Prostate gland (tissue), 2 donors: ENCODE measurements at places on chromosomes 2 and 18. TPM values are rescaled to one million over a fixed set of nuclear protein-coding genes. Genes with fewer than 3 reads are reported as not detected.

GRCh38 chr2:179106676-179107428, 56.9 kb upstream of the CCDC141 start:
- H3K27ac ChIP-seq, result no peak overlapping the region
- H3K4me3 ChIP-seq, result no peak overlapping the region
- no peaks in the 10 kb centered on the region for H3K4me1 ChIP-seq
- no peaks in the 10 kb centered on the region for H3K27me3 ChIP-seq

DNA sequence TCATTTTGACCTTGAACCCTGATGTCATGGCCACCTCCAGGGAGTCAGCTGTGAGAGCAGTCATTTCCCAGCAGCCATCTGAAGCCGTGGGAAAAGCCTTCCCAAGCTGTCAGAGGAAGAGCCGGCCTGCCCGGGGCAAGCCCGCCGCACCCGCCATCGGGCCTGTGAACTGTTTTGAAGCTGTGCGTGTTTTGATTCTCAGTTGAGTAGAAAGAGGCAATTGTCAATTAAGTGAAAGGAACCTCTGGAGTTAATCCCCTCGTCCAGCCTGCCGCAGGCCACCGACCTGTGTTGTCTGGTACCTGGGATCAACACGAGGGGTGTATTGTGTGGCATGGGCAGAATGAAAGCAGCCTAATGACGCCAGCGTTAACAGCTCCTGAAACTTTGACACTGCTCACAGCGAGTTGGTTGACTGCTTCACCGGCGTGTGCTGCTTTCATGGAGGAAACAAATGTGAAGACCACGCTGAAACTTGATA, 318.4 kb downstream of the AGAP1 start:
- no peak for DNase-seq
- H3K27me3 ChIP-seq, result no peaks in the 10 kb centered on the region
- H3K4me3 ChIP-seq, result no peak overlapping the region
- H3K27ac ChIP-seq, result no peak overlapping the region
- H3K36me3 ChIP-seq, result no peaks in the 10 kb centered on the region
- no peaks in the 10 kb centered on the region for H3K4me1 ChIP-seq

DNA sequence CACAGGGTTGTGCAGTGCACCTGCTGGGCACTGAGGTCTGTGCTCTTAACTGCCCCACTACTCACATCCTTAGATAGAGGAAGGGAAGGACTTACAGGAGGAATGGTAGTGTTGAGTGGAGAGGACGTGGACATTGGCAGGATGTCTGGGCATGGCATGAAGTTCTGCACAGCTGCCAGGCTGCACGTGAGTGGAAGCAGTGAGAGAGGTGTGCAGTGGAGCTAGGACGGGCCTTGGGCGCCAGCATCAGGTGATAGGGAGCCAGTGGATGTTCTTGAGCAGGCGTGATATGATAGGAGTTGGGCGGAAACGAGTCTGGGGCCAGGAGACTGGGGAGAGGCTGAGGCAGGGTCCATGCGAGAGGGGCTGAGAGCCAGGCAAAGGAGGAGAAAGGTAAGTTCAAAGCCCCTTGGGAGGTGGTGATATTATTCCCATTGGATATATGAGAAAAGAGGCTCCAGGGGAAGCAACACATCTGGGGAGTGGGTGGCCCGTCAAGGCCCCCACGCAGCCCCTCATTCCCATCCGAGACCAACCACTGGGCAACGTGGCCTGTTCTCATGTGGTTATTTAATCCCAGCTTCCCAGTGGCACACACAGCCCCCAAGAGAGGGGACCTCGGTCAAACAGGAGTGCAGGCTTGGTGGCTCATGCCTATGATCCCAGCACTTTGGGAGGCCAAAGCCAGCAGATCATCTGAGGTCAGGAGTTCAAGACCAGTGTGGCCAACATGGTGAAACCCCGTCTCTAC, 45.7 kb upstream of the SNED1 start:
- H3K27ac ChIP-seq, result no peak overlapping the region
- no peak for DNase-seq
- H3K4me1 ChIP-seq, result no peaks in the 10 kb centered on the region
- H3K4me3 ChIP-seq, result no peak overlapping the region

DNA sequence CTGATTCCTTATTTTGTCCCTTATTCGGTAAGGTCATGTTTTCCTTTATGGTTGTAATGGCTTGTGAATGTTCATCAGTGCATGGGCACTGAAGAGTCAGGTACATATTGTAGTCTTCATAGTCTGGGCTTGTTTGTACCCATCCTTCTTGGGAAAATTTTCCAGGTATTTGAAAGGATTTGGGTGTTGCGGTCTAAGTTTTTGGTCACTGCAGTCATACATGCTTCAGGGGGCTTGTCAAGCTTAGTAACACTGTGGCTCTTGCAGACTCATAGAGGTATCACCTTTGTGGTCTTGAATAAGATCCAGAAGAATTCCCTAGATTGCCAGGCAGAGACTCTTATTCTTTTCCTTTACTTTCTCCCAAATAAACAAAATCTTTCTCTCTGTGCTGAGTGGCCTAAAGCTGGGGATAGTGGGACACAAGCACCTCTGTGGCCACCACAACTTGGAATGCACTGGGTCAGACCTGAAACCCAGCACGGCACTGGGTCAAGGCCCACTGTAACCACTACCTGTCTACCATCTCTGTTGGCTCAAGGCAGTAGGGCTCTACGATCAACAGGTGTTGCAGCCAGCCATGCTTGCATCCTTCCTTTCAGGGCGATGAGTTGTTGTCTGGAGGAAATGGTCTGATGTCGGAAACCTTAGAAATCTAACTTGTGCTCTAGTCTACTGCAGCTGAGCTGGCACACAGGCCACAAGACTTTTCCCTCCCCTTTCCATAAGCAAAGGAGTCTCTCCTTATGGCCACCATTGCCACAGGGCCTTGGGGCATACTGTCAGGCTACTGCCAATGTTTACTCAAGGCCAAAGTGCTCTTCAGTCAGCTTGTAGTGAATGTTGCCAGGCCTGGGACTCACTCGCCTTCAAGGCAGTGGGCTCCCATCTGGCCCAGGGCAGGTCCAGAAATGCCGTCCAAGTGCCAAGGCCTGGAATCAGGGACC, 21.5 kb downstream of the IL1RN start:
- H3K27me3 ChIP-seq, result no peaks in the 10 kb centered on the region
- H3K36me3 ChIP-seq, result no peaks in the 10 kb centered on the region
- no peaks in the 10 kb centered on the region for H3K4me1 ChIP-seq
- H3K4me3 ChIP-seq, result no peak overlapping the region

DNA sequence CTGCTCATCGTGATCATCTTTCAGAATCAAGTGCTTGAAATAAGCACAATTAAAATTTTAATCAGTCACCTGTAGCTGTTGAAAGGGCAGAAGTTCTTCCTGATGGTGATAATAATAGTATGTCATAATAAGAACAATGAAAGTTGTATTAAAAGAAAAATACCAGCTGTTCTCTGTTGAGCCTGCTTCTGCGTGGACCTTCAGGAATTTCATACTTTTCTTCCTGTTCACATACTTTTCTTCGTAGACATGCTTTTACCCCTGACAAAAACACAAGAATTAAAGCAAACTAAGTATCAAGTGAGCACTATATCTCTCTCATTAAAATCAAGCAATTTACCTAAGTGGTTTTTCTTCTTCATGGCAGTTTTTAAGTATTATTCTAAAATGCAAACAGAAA, 79.2 kb downstream of the BARD1 start:
- no peaks in the 10 kb centered on the region for H3K36me3 ChIP-seq
- H3K27ac ChIP-seq, result no peak overlapping the region
- no peaks in the 10 kb centered on the region for H3K27me3 ChIP-seq
- DNase-seq, result no peak

The DYNAP gene
- total RNA-seq, result not detected

DNA sequence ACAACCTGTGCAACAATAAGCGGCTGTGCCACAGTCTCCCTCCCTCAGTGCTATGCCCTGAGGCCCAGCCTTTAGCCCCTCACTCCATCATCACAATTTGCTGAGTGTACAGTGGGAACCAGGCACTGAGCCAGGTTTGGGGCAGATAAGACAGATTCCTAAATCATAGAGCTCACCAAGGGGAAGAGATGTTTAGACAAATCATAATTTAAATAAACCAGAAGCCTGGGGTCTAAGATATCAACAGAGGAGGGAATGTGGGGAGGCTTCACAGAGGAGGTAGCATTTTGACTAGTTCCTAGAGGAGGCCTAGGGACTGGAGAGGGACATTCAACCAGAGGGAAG, 139.3 kb upstream of the EPAS1 start:
- no peak overlapping the region for H3K27ac ChIP-seq
- no peak for DNase-seq
- no peaks in the 10 kb centered on the region for H3K4me1 ChIP-seq
- no peaks in the 10 kb centered on the region for H3K27me3 ChIP-seq
- H3K36me3 ChIP-seq, result no peaks in the 10 kb centered on the region
- H3K4me3 ChIP-seq, result no peak overlapping the region

The CAB39 gene
- total RNA-seq, result 105 TPM

DNA sequence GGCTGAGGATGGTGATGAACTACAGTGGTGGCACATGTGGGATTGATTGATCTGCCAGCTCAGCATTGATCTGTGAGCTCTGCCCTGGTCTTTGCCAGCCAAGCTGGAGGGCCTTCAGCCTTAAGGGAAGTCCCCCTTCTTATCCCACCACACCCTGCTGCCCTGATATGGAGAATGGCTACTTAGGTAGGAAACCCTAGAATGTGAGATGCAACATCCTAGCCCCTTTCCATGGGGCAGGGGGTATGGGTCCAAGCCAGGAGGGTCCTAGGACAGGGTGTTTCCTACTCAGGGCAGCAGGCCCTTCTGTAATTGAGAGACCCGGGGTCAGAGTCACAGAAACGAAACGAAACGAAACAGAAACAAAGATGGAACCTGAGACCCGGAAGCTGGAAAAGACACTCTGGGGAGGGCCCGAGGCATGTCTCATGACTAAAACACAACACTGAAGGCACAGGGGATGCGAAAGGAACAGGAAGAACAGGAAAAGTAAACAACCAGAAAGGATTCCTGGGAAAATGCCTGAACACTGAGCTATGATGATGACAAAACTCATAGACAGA, 16.9 kb upstream of the SULT1C2 start:
- H3K27me3 ChIP-seq, result no peaks in the 10 kb centered on the region
- no peaks in the 10 kb centered on the region for H3K36me3 ChIP-seq
- DNase-seq, result peak; percentile 39
- peak overlapping the region; percentile 54 for H3K27ac ChIP-seq
- H3K4me3 ChIP-seq, result no peak overlapping the region

The UGT1A3 gene
- total RNA-seq, result not detected
